ENCODE measurements at places on chromosomes 12 and 14.

DNA sequence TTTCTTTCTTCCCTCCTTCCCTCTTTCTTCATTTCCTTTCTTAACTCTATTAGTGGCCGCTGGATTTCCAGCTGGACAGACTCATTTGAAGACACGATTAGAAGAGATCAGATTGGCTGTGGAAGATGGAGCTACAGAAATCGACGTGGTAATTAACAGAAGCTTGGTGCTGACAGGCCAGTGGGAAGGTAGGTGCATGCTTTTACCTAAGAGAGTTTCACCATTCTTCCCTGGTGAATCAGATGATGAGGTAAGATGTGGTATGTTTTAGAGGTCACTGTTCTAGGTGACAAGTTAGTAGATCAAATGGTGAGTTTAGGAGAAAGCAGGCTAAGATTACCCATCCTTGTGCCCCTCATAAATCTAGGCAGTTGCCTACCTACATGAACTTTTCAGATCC, 51.6 kb downstream of the DERA start:
- H3K36me3 ChIP-seq: peaks cover 1% of the 10 kb centered on the region
- H3K4me1 ChIP-seq: peaks cover 4% of the 10 kb centered on the region
- no peak overlapping the region for H3K4me3 ChIP-seq

DNA sequence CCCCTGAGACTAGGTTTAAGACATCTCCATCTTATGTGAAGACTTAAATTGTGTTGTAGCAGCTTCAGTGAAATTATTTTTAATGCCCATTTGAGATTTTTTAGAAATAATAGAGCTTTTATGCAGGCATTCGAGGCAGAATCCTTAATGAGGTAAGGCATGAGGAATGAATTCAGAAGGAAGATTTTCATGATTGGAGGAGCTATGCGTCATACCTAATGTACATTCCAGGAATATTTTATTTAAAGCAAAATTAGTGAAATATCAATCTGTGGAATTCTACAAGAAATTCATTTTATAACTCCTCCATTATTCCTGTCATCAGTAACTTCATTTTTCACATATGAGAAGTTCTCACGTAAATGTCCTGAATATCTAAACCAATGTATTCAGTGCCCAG, 36.0 kb upstream of the GARIN6 start:
- no peak for DNase-seq
- H3K27me3 ChIP-seq: no peaks in the 10 kb centered on the region
- H3K36me3 ChIP-seq: no peaks in the 10 kb centered on the region

- H3K4me1 ChIP-seq: no peaks in the 10 kb centered on the region
- H3K27ac ChIP-seq: no peak overlapping the region
- no peaks in the 10 kb centered on the region for H3K27me3 ChIP-seq
- no peak overlapping the region for H3K4me3 ChIP-seq
These were observed 54.1 kb downstream of the GRIP1 start for GRCh38 chr12:66624806-66625205.

- no peaks in the 10 kb centered on the region for H3K36me3 ChIP-seq
- H3K27ac ChIP-seq: no peak overlapping the region
- H3K4me3 ChIP-seq: no peak overlapping the region
- no peak for DNase-seq
- no peaks in the 10 kb centered on the region for H3K27me3 ChIP-seq
These were observed 413.1 kb downstream of the MED13L start for GRCh38 chr12:115864396-115864795.

DNA sequence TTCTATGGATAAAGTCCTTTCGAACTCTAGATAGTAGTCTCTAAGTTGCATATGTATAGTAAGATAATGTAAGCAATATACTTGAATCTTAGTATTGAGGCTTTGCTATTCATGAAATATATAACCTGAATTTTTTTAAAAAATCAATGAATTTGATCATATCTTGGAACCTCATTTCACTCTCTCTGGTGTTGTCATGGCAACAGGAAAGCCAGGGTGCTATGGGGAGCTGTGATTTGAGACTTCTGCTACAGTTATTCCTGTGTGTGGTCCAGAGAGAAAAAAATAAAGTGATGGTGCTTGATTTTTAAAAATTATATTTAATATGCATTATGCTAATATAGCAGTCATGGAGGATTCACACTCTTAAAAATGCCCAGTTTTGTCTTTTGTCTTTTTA, 508.0 kb downstream of the SNAPC1 start:
- no peaks in the 10 kb centered on the region for H3K4me1 ChIP-seq
- DNase-seq: no peak
- H3K27me3 ChIP-seq: no peaks in the 10 kb centered on the region
- H3K36me3 ChIP-seq: no peaks in the 10 kb centered on the region

DNA sequence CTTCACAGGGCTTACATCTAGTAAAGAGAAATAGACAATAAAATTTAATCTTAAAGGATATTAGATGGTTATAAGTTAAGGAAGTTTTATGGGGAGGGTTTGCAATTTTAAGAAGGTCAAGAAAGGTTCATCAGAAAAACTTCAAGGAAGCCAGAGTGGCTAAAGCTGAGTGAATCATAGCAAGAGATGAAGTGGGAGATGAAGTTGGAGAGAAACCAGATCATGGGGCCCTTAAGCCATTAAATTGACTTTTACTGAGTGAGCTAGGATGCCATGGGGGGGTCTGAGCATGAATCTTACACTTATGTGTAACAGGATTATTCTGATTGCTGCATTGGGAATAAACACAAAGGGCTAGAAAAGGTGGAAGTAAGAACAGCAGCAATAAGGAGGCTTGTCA, 189.2 kb downstream of the LRIG3 start:
- H3K27me3 ChIP-seq: no peaks in the 10 kb centered on the region
- no peaks in the 10 kb centered on the region for H3K36me3 ChIP-seq
- DNase-seq: no peak
- no peaks in the 10 kb centered on the region for H3K4me1 ChIP-seq
- H3K27ac ChIP-seq: no peak overlapping the region

DNA sequence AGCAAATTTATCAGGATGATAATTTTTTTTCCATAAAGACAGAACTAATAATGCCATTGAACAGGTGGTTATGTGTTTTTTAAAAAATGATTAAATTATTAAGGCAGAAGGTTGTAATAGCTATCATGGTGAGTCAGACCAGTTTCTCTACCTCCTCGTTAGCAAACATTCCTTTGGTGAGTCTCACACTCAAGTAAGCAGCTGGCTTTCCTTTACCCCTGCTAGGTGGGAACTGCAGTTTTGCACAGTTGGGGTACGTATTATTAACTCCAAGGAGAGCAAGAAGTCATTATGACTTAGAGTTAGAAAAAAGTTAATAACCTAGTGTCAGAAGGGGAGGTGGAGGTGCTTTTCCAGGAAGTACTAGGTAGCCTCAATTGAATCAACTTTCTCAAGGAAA, 165.3 kb downstream of the SNAPC1 start:
- no peaks in the 10 kb centered on the region for H3K27me3 ChIP-seq
- H3K36me3 ChIP-seq: peaks cover 2% of the 10 kb centered on the region
- peak; percentile 52 for DNase-seq
- no peak overlapping the region for H3K4me3 ChIP-seq
- peaks cover 18% of the 10 kb centered on the region for H3K4me1 ChIP-seq

DNA sequence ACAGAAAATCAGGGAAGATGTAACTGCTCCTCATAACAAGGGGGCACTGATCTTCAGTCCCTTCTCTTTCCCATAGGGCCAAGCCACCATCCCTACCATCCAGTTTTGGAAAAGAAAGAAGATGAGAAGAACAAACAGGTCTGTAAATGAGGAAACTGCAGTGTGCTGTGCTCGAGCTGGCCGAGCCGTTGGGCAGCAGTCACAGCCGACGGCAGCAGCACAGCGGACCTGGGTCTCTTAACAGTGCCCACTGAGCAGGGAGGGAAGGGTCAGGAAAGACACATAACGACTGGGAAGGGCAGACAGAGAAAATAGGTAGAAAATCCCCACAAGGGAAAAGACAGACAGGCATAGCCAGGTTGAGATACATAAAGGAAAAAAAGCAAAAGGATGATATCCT, 38.2 kb downstream of the BDKRB1 start:
- peaks cover 3% of the 10 kb centered on the region for H3K36me3 ChIP-seq
- no peak overlapping the region for H3K27ac ChIP-seq
- no peaks in the 10 kb centered on the region for H3K4me1 ChIP-seq

DNA sequence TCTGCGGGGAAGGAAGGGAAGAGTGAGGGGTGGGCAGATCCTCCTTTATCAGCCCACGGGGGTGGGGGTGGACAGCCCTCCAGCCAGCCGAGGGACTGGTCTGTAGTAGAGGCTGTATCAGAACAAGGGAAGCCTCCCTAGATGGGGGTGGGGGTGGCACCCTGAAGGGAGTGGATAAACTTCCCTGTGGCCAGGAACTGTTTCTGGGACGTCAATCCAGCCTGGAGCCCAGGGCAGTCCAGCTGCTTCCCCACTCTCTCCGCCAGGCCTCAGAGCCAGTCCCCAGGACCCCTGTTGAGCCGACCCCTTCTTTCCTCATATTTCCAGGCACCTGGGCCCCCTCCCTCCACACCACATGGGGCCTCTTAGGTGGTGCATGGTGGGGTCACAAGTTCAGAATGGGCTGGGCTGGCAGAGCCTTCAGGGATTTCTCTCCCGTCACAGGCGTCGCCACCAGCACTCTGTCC, 6.7 kb downstream of the PLD4 start:
- DNase-seq: no peak
- H3K27me3 ChIP-seq: peaks cover 48% of the 10 kb centered on the region
- H3K27ac ChIP-seq: no peak overlapping the region
- H3K4me1 ChIP-seq: peaks cover 2% of the 10 kb centered on the region
- H3K4me3 ChIP-seq: no peak overlapping the region

GRCh38 chr12:31300783-31301182, 25.2 kb downstream of the SINHCAF start:
- H3K27ac ChIP-seq: no peak overlapping the region
- H3K27me3 ChIP-seq: no peaks in the 10 kb centered on the region
- peaks cover 2% of the 10 kb centered on the region for H3K4me1 ChIP-seq
- H3K4me3 ChIP-seq: no peak overlapping the region
- no peak for DNase-seq

GRCh38 chr12:113155060-113155459, 5.5 kb downstream of the CFAP73 start:
- no peak overlapping the region for H3K27ac ChIP-seq
- peak overlapping the region; percentile 35 for H3K4me3 ChIP-seq
- H3K36me3 ChIP-seq: peaks cover 25% of the 10 kb centered on the region
- no peak for DNase-seq
- peaks cover under 1% of the 10 kb centered on the region for H3K4me1 ChIP-seq

DNA sequence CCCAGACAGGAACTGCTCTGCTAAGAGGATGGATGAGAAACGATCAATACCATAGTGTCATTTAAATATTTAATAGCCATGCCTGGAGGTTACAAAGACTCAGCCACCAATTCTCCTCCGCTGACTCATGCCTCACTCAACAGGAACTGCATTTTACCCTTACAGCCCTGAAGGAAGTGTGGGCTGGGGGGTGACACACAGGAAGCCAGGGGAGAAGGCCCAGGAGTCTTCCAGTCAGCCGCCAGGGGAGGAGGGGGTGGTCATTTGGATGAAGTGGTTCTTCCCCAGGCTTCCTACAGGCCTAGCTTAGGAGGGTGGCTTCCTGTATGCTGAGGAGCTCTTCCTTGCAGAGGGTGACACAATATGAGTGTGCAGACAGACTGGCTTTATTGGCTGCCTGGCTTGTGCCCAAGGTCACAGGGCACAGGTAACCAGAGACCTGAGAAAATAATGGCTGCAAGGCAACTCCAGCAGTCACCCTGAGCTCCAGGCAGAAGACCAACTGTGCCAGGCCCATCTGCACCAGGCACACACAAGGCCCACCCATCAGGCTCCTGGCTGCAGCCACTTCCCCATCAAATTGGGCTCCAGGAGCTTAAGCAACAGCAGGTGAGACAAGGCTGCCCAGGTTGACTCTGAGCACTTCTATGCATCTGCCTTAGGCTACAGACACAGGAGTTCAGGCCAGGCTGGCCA, 30.6 kb upstream of the RPLP0 start:
- peaks cover 5% of the 10 kb centered on the region for H3K36me3 ChIP-seq
- H3K4me3 ChIP-seq: no peak overlapping the region
- H3K27me3 ChIP-seq: no peaks in the 10 kb centered on the region
- H3K4me1 ChIP-seq: peaks cover 79% of the 10 kb centered on the region
- H3K27ac ChIP-seq: peak overlapping the region; percentile 100

DNA sequence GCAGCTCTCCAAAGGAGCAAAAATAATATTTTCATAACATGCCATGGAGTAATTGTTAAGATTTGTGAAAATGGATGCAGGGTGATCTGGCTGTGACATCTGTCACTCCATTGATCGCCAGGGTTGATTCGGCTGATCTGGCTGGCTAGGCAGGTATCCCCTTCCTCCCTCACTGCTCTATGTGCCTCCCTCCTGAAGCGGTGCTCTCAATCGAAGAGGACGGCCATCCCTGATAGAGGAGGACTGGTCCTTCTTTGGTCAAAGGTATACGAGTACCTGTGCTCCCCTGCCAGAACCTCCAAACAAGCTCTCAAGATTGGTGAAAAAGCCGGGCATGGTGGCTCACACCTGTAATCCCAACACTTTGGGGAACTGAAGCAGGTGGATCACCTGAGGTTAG, 47.9 kb downstream of the VCPKMT start:
- H3K4me1 ChIP-seq: peaks cover 10% of the 10 kb centered on the region
- DNase-seq: no peak
- no peak overlapping the region for H3K4me3 ChIP-seq
- H3K27me3 ChIP-seq: no peaks in the 10 kb centered on the region

GRCh38 chr12:25578411-25579143, 25.5 kb upstream of the LMNTD1 start:
- no peaks in the 10 kb centered on the region for H3K27me3 ChIP-seq
- no peaks in the 10 kb centered on the region for H3K36me3 ChIP-seq
- no peak overlapping the region for H3K27ac ChIP-seq
- H3K4me1 ChIP-seq: no peaks in the 10 kb centered on the region

DNA sequence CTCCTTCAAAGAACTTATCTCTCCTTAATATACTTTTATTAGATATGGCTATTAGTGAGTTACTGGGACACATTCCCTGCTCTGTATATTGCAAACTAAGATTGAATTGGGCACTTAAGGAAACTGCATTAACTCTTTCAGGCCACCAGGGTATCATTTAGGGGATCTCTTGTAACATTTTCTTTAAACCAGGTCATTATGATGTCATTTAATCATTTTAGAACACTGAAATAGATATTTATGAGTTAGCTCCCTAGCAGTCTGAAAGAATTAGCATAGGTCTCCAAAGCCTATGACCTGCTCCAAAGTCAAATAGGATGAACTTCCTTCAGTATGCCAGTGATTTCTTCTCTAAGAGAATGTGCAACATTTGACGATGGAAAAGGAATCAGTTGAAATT, 506.9 kb downstream of the FOXG1 start:
- no peaks in the 10 kb centered on the region for H3K27me3 ChIP-seq
- no peak for DNase-seq
- H3K36me3 ChIP-seq: no peaks in the 10 kb centered on the region
- H3K4me3 ChIP-seq: no peak overlapping the region
- no peaks in the 10 kb centered on the region for H3K4me1 ChIP-seq
- no peak overlapping the region for H3K27ac ChIP-seq

DNA sequence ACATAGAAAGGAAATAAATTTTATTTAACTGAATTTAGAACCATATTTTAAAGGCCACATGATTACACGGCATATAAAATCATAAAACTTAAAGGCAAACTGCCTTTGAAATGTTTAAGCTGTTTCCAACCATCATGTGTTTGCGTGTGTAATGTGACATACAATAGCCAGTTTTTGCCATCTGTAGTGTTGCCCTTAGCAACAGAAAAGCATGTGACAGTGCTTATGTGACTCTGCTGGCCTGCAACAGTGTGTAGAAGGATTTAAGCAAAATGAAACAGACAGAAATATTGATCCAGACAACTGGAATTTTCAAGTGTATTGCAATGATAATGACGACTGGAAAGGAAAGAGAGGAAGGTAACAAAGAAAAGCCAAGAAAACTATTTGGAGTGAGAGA, 49.5 kb downstream of the TSPAN19 start:
- H3K27me3 ChIP-seq: no peaks in the 10 kb centered on the region
- no peak for DNase-seq
- no peaks in the 10 kb centered on the region for H3K4me1 ChIP-seq

All from trophoblast cell (in vitro differentiated cells and primary cell).